ENCODE measurements at places on chromosomes 6 and 20.

- peak; percentile 48 for DNase-seq
Measured at GRCh38 chr20:2816583-2817340, 598 bp downstream of the TMEM239 start.

- DNase-seq: no peak
Measured at GRCh38 chr20:13264907-13265306, 43.8 kb downstream of the ISM1 start.

GRCh38 chr6:141464896-141465295 is 667.8 kb upstream of the GJE1 start:
- no peak for DNase-seq

- no peak for DNase-seq
Measured at GRCh38 chr6:150420926-150421325, 52.1 kb downstream of the IYD start.

GRCh38 chr20:2800521-2801285 is at the start of gene CPXM1:
Gene CPXM1, minus strand, starts transcription at chr20:2800627. Its CDS starts 55 bp downstream, at chr20:2800572.
- DNase-seq: no peak
